Kidney epithelial cell (primary cell): ENCODE measurements at places on chromosomes 4 and X. TPM values are rescaled to one million over a fixed set of nuclear protein-coding genes. Genes with fewer than 3 reads are reported as not detected.

- no peak for DNase-seq
Observed at GRCh38 chrX:73922856-73923455, 360.0 kb downstream of the CHIC1 start.

DNA sequence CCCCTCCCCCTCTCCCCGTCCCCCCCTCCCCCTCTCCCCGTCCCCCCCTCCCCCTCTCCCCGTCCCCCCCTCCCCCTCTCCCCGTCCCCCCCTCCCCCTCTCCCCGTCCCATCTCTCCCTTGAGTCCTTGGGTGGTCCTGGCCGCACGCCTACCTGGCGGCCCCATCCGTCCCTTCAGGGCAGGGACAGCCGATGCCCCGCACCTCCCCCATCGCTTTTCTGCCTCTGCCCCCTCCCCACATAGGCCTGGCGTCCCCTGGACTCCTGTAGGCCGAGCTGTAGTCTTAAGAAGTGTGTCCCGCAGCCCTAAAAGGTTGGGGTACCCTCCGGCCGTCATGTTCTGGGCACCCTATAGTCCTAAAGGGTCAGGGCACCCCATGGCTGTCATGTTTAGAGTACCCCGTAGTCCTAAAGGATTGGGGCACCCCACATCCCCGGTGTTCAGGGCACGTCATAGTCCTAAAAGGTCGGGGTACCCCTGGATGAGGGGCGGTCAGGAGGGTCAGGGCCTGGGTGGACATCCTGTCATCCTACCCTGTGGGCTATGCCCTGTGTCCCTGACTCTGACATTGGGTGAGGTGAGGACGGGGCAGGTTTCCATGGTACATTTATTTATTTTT, 10.8 kb upstream of the GTPBP6 start:
- DNase-seq = no peak

GRCh38 chrX:119025900-119026299, 46.9 kb upstream of the CT47C1 start:
- no peak for DNase-seq

DNA sequence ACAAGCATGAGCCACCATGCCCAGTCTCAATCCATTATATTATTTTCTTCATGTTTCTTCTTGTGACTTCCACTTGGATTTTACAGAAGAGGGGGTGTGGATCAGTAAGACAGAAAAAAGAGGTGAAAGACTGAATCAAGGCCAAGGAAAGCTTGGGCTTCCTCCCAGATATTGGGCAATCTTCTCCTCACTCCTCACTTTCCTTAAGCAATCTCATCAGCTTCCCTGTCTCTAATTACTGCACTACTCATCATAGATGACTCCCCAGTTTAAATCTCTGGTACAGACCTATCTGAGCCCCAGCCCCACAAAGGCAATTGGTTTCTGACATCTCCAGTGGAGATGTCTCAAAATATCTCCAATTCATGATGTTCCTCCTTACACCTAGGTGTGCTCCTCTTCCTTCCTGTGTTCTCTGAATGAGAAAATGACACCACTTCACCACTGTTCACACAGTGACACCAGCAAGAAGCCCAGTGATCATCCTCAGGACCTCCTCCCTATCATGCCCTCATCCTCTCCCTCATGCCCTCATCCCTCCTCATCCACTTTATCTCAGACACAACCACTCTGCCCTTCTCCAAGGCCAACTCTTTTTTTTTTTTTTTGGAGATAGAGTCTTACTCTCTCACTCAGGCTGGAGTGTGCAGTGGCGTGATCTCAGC, 44.8 kb upstream of the HERC6 start:
- DNase-seq = no peak

- DNase-seq = no peak
Observed at GRCh38 chrX:9430346-9430921, 34.4 kb upstream of the TBL1X start.

- DNase-seq = peak; percentile 32
Observed at GRCh38 chrX:109472939-109473735, 8.7 kb downstream of the GUCY2F start.

DNA sequence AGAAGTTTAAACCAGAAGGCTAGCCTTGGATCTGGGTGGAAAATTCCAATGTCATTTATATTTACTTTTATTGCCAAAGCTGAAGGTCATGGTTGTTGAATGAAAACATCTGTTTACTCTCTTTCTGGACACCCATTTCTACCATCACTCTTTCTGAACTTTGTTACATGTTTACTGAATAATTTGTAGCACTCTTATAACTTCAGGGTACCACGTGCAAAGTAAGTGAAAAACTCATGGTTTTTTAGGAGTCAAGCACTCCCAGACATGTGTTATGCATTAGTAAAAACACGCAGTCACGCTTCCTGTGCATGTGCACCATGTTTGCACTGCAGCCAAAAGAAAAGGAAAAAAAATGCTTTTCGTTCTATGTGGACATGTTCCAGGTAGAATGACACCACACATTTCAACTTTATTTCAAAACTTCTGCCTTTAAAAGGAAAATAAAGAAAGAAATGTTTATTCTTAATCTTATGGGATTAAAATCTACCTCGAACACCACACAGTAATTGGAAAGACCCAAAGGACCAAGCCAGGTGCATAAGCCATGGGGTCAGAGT, 31.4 kb upstream of the ADH1C start:
- no peak for DNase-seq

GRCh38 chr4:170697845-170698244, 608.1 kb upstream of the AADAT start:
- DNase-seq = no peak

DNA sequence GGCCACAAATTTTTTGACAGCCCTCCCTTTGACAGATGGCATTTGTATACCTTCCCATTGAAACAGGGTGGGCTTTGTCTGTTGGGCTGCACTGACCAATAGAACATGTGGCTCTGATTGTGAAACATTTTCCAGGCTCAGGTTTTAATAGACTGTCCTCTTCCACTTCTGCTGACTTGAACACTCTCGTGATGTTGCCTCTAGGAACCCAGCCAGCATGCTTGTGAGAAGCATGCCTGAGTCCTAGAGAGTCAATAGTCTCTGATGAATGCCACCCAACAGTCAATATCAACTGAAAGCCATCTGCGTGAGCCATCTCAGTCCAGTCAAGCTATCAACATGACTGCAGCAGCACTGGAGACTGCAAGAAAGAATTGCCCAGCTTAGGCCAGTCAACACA, 290.0 kb downstream of the SLC7A11 start:
- DNase-seq = no peak

DNA sequence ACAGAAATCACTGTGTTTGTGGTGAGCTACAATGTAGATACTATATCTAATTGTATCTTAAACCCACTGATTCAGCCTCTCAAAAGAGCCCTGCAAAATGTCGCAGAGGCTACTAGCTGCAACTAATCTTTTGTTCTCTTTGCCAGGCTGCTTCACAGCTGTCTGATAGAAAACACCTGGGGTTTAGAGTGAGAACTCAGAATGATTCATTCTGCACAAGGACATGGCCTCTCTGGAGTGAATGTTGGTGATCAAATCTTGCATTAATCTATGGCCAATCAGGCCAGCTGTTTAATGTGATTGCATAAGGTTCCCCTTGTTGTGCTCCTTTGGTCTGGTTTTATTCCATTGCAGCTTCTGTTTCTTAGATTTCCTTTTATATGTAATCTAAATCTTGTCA, 100.3 kb downstream of the EMCN start:
- no peak for DNase-seq

- DNase-seq = no peak
Observed at GRCh38 chrX:76434103-76434741, 6.7 kb downstream of the MAGEE1 start.

DNA sequence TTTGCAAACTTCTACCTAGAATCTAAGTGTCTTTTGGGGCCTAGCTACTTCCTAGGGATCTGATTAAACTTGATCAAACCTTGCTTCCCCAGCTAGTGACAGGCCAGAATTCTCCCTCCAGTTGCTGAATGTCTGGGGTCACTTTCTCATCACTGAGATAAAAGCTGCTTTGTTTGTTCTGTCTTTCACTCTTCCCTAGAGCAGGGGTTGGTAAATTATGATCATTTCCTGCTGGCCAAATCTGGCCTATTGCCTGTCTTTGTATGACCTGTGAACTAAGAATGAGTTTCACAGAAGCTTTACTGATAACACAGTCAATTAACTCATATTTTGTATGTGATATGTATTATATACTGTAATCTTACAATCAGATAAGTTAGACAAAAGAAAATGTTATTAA, 157.8 kb upstream of the AADAT start:
- no peak for DNase-seq

DNA sequence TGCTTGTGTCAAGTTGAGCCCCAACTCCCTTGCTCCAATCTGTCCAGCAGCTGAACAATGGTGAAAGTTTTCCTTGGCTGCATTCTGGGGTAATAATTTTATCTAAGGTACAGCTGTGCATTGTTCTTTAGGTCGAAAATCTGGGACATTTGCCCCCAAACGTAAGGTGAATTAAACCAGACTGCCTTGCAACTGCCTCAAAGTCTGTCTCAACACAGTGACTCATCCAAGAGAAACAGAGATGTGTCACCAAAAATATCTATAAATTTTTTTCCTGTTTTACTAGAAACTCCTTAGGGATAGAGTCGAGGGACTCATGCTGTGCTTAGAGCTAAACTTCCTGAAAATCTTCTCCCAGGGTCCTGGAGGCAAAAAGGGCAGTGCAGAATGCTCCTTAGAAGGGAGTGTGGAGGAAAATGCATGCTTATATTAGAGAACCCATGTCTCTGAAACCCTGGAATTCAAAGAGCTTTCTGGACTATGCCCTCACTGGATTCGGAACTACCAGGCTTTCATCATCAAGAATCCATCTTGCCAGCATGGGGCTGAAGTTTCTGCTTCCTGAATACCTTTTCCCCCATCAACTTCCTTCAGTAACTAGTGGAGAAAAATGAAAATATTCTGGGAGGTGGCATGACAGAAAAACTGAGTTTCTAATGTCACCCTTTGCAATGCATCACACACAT, 115.7 kb downstream of the PALLD start:
- no peak for DNase-seq

GRCh38 chr4:188819233-188819632, 680.0 kb downstream of the TRIML1 start:
- DNase-seq = no peak

DNA sequence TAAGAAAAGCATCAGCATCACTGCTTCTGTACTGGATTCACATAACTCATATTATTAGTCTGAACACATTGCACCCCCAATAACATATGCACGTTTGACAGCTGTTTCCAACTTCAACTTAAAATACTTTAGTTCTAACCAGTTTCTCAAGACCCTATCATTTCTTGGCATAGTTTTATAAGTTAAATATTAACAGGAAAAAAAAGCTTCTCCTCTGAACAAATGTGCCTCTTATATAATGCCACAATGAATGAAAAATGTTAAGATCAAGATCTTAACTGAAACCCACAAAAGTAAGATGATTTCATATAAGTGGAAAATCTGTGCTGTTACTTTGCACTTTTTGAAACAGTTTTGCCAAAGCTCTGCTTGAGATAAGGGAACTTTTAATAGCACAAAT, 652.8 kb upstream of the FAM241A start:
- DNase-seq = no peak

- DNase-seq = no peak
Observed at GRCh38 chr4:77927991-77928925, 65.6 kb downstream of the MRPL1 start.

DNA sequence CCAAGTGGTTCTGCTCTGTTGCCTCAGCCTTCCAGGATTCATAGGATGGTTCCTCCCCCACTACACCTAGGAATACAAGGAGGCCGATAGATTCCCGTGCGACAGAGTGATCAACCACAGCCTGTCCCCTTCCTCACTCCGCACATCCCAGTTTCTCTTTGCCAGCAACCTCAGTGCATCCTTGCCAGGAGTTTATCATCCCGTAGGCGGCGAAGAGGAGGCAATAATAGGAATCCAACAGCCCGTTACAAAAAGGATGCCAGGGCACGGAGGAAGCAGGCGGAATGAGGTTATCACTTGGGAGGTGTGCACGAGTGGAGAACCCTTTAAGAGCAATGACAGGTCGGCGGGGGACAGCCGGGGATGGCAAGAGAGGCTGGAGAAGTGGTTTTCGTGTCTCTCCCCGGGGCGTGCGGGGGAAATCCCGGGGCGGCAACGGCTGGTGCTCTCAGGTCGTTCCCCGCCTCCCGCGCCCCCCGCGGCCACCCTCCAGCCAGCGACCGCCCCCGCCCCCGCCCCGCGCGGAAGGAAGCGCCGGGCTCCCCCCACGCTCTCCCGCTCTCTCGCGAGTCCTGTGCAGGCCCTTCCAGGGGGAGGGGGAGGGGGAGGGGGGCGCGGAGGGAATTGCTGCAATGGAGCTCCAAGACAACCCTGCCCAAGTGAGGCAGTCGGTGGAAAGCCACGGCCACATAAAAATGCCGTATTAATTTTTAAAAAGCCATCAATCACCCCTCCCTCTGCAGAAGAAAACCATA, 1.6 kb downstream of the PPP3CA start:
- DNase-seq = no peak

- peak; percentile 91 for DNase-seq
Observed at GRCh38 chr4:112296949-112297880, at the start of gene ALPK1. Gene ALPK1 (plus strand): TSS chr4:112297369.

DNA sequence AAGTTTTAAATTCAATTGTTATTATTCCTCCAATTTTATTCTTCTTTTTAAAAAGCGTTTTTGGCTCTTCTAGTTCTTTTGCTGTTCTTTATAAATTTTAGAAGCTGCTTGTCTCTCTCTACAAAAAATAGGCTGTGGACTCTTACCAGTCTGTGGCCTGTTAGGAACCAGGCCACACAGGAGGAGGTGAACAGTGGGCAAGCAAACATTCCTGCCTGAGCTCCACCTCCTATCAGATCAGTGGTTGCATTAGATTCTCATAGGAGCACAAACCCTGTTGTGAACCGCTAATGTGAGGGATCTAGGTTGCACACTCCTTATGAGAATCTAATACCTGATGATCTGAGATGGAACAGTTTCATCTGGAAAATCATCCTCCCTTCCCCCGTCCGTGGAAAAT, 23.1 kb downstream of the JADE3 start:
- no peak for DNase-seq

GRCh38 chr4:153541456-153542096, 75.4 kb downstream of the TMEM131L start:
- peak; percentile 34 for DNase-seq

- no peak for DNase-seq
Observed at GRCh38 chr4:37998226-37998625, 38.0 kb downstream of the PTTG2 start.

DNA sequence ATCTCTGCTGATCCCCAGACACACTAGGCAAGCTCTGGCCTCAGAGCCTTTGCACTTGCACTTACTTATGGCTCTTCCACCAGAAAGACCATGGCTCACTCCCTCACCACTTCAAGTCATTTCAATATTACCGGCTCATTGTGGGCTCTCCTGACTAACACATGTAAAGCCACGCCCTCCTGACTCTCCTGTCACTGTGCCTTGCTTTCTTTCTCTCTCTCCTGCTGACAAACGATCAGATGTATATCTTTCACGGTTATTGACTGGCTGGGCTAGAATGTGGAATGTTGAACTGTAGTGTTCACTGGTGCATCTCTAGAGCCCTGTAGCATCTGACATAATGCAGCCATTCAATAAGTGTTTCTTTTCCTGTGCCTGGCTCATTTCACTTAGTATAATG, 425.1 kb downstream of the RAB28 start:
- no peak for DNase-seq

Gene HMGB3
- 29.9 and 44.6 TPM in 2 replicates for total RNA-seq

Gene TCEAL3
- total RNA-seq = 10.5 and 14.9 TPM in 2 replicates

Gene GYPE
- 0.34 and 0.75 TPM in 2 replicates for total RNA-seq

Gene MAEA
- 79.1 and 88.7 TPM in 2 replicates for total RNA-seq

Gene CXorf49
- 52.7 and 80.7 TPM in 2 replicates for total RNA-seq

Gene ZMAT1
- 2.4 and 2.8 TPM in 2 replicates for total RNA-seq

Gene KCTD8
- total RNA-seq = 0.96 and 4.8 TPM in 2 replicates

Gene RAI2
- total RNA-seq = 3.2 and 3.6 TPM in 2 replicates

Gene ZNF630
- 0.75 and 2.8 TPM in 2 replicates for total RNA-seq

Gene RHOXF2B
- total RNA-seq = not detected in 2 replicates

Gene RPS6KA3
- total RNA-seq = 25.3 and 26.6 TPM in 2 replicates
